ENCODE measurements at places on chromosomes 5 and 9.

- no peak for DNase-seq
Measured at GRCh38 chr9:123872710-123873109, 57.2 kb downstream of the DENND1A start.

- no peak for DNase-seq
Measured at GRCh38 chr5:94698197-94698596, 79.7 kb downstream of the SLF1 start.

- DNase-seq: no peak
Measured at GRCh38 chr5:5523066-5523505, 100.6 kb downstream of the ICE1 start.

- no peak for DNase-seq
Measured at GRCh38 chr9:223152-223551, 8.5 kb downstream of the DOCK8 start.

DNA sequence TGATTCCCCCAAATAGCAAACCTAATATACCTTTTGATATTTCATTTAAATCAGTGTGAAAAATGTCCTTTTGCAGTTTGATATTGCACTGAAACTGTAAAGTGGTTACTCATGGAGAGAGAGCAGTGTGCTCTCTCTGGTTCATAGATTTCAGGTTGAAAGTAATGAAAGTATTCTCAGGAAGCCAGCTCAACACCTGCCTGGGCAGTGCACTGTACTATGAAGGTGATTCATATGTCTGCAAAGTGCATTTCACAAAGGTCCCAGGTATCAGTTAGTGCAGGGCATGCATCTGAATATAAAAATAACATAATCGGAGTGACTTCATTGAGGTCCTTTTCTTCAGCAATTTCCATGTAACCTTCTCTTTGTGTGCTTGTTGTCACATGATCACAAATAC, 274.3 kb downstream of the CDH18 start:
- no peak for DNase-seq

DNA sequence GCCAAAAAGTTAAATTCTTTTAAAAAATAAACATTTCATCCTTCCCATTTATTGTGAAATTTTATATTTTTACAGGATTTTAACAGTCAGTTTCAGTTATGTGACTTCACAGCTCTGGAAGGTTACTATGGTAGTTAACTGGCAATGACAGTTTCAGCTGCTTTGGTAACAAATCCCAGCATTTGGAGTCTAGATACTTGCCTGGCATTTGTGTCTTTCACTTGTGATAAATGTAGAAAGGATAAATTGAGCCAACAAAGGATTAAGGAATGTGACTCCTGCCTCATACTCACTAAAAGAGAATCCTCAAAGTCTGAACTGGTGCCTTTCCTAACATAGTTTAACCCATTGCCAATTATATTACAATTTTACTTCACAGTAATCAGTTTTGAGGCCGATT, 315.5 kb downstream of the FER start:
- peak; percentile 13 for DNase-seq

DNA sequence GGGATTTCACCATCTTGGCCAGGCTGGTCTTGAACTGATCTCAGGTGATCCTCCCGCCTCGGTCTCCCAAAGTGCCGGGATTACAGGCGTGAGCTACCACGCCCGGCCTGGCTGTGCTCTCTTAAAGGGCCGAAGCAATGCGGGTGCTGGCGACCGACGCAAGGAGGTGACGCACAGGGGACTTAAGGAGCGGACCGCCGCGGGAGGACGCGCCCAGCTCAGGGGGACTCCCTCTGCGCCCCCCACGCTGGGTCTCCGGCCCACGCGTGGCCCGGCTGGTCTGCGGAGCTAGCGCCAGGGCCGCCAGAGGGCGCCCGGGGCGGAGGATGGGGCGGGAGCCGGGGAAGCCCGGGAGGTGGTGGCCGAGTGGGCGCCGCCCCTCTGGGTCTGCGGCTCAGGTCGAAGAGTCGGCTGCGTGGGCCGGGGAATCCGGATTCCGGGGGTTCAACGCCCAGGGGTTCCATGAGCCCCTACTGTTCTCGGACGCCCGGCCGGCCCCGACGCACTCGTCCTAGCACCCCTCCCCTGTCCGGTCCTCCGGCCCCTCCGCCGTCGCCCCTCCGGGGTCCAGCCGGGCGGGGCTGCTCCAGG, 502 bp upstream of the CERCAM start:
- DNase-seq: peak; percentile 47

- no peak for DNase-seq
Measured at GRCh38 chr9:1414711-1415131, 364.6 kb downstream of the DMRT2 start.

- no peak for DNase-seq
Measured at GRCh38 chr9:92300936-92301335, 7.4 kb upstream of the IARS1 start.

DNA sequence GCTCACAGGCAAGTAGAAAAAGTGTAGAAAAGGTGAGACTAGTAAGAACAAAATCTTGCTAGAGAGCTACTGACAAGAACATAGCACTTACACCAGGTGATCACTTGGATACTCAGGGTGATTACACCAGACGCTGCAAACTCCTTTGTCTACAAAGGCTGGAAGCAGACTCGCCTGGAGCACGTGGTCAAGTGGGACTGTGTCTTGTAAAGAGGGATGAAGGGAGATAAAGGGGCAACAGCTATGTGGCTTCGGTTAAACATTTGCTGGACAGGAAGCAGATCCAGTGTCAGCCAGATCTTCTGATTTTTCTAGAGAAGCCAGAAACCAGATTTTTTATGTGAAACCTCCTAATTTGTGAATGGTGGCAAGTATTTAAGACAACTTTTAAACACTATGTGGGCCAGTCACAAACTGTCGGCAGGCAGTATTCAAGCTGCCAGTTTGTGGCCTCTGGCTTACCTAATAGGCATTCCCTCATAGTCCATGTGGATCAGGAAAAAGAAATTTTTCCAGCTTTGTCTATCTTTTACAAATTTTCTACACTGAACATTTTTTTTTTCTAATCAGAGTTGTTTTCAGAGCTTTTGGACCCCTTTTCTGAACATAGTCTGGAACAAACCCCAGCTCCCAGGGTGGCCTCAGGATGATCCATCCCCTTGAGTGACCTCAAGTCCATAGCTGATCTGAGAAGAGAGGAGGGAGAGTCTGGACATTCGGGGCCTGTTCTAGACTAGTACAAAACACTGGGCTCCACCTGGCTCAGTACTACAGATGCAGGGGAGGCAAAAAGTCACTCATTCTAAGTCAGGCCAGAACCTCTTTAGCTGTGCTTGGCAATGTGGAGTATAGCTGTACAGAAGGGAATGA, 262.9 kb downstream of the ARRDC3 start:
- DNase-seq: peak; percentile 13

DNA sequence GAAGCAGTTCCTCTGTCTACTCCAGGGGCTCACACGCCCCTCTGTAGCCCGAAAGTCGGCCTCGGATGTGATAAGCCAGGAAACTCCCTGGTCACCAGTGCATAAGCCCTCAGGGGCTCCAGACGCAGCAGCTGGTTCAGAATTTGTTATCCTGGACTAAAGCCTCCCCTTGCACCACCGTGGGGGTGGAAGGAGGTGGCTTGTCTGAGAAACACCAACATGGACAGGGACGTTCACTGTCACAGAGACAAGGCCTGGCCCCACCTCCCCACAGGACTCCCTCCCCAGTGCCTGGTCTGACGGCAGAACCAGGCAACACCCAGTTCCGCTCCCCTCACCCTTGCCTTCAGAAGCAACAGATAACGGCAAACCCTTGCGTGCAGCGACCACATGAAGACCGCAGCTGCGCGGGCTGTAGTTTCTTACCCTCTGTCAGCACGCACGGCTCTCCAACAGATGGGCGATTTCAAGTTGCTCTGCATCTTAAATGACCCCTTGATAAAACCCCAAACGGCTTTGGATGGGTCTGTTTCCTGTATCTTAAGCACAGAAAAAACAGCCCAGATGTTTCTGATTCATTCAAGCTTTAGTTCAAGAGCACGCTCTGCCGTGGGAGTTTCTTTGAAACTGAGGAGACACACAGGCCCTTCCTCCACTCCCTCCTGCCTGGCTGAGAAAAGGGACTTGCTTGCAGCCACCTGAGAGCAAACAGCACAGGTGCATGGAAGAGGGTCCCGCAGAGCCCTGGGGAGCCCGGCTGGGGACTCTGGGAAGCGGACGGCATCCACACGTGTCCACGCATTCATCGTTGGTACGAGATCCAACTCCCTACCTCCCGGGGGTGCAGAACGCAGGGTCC, 44.7 kb upstream of the NKD2 start:
- DNase-seq: peak; percentile 77

DNA sequence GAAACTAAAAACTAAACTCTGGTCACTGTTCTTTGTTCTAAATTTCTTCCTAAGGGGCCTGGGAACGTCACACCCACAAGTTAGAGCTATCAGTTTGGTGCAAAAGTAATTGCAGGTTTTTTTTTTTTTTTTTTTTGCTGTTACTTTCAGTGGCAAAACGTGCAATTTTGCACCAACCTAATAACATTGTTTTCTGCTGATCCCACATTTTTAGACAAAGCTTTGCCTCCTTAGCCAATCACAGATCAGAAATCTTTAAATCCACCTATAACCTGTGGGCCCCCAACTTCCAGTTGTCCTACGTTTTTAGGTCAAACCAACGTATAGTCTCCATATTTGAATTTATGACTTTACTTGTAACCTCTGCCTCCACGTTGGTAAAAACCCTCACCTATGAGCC, 11.1 kb upstream of the MED10 start:
- DNase-seq: no peak

- DNase-seq: no peak
Measured at GRCh38 chr5:99590806-99591205, 662.0 kb upstream of the CHD1 start.

DNA sequence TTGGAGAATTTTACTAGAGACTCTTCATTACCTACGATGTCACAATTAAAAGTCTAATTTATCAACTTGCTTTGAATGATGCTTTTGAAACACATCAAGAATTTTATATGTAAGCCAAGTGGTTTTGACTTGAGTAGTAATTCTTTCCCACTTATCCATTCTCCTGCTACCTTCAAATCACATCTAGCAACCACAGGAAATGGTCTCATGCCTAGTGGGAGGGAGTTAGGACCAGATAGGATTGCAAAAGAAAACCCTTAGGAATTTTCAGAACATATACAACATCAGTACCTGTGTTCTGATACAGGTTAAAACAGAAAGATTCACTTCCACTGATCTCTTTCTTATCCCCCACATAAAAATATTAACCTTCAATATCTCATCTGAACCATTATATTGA, 260.4 kb downstream of the CWC27 start:
- DNase-seq: peak; percentile 87

DNA sequence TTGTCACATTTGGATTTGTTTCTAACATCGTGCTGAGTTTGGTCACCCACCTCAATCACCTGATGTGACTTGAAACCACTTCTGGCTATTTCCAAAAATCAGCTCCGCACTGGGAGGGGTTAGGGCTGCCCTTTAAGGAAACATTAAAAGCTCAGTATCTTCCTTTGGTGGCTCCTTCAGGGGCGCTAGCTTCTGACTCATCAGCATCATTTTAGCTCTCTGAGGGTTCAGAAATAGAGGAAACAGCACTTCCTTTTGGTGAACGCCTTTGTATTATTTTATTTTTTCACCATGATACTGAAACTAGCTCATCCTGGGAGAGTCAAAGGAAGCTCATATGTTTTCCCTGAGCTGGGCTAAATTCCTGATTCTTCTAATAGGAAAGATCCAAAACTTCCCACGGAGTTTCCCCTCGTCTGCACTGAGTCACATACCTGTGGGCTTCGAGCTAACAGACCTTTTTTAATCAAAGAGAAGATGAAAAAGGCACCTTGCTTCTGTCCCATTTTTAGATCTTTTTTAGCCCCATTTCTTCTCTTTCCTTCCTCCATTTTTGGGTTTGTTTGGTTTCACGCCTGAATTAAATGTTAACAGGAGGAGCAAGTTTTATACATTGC, 48.2 kb downstream of the ROPN1L start:
- DNase-seq: no peak

GRCh38 chr5:145629047-145629446, 206.1 kb downstream of the PRELID2 start:
- no peak for DNase-seq

GRCh38 chr5:178839319-178839704, 20.4 kb upstream of the ZNF354B start:
- no peak for DNase-seq

GRCh38 chr9:15306068-15306756, 804 bp downstream of the TTC39B start:
- DNase-seq: peak; percentile 58

DNA sequence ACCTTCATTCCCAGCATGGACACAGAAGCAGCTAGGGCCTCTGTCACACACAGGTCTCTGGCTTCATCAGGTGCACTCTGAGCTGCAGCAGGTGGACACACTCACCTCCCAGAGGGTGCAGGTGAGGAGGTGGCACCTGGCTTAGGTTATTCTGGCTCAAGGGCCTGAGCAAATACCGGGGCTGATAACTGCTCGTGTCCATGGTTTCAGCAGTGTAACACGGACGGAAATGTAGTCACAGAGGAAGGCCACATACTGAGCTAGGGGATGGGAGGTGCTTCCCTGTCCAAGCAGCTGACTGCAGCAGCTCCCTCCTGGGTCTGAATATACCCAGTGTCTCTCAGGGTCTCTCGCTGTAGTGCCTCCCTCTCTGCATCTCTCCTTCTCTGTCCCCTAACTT, 5.7 kb downstream of the PHF2 start:
- no peak for DNase-seq

GRCh38 chr9:84879631-84880030, 210.1 kb downstream of the NTRK2 start:
- DNase-seq: no peak

- DNase-seq: no peak
Measured at GRCh38 chr5:89988129-89988810, 421.3 kb downstream of the CETN3 start.

DNA sequence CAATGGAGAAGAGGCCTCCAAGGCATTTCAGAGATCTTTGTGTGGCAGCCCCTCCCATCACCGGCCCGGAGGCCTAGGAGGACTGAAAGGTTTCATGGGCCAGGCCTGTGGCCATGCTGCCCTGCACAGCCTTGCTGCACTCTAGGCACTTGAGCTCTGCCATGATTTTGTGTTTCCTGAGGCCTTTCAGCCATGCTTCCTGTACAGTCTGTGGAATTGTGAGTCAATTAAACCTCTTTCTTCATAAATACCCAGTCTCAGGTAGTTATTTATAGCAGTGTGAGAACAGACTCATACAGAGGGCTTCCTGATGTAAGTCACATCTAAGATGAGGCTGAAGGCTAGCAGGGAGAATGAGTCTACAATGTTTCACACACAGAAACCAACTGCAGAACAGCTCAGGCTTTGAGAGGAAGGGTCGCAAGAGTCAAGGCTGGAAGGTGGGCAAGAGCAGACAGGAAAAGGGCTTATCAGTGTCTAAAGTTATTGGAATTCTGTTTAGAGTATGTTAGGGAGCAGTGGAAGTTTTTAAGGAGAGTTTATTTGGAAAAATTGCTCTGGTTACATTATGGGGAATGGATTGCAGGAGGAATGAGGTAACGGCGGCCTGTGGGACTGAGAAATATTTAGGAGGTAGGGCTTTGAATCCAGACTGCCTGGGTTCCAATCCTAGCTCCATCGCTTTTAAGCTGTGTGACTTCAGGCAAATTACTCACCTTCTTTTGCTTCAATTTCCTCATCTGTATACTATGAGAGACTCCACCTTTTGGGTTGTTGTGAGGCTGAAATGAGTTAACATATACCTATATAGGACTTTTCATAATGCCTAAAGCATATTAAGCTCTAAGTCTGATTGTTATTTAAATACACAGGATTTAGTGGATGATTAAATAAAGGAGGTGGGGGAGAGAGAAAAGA, 291.2 kb downstream of the CWC27 start:
- peak; percentile 81 for DNase-seq

GRCh38 chr9:77667151-77667550, 19.0 kb upstream of the GNA14 start:
- no peak for DNase-seq

Data from amniotic epithelial cell (primary cell).